ENCODE measurements at places on chromosomes 13 and 19.

GRCh38 chr19:1863638-1864479 is 480 bp upstream of the KLF16 start:
- DNase-seq = peak; percentile 93

DNA sequence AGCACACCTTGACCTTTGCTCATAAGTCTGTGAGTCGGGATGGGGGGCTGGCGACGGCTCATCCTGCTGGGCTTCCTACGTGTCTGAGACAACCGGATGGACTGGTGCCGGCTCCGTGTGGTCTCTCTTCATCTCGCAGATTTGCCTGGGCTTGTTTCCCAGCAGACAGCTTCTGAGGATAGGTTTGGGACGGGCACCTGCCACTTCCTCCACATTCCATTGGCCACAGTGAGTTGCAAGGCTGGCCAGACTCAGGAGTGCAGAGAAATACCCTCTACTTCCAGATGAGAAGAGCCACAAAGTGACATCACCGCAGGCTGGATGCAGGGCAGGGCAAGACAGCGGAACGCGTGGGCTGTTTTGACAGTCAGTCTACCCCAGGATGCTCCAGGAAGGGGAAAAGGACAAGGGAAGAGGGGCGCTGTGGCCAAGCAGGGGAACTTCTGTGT is 48.1 kb downstream of the IRS2 start:
- DNase-seq = no peak

DNA sequence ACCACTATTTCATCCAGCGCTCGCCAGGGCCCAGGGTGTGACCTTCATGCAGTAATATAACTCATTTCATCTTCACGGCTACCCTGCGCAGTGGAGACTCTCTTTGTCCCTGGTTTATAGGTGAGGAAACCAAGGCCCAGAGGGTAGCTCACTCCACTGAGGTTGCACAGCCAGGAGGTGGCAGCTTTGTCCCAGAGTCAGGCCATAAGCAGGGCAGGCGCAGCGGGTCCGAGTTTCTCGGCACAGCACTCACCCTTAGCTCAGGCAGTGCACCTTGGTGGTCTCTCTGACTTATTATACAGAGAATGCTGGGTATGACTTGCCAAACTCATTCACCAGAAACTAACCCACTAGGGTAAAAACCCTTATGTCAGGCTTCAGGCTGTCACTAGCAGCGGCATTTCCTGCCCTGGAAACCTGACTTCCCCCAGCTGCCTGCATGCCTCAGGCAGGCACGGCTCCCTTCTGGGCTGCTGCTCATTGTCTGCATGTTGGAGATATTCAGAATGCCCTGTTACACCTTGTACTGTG is 24.5 kb downstream of the PPP5C start:
- DNase-seq = peak; percentile 16

DNA sequence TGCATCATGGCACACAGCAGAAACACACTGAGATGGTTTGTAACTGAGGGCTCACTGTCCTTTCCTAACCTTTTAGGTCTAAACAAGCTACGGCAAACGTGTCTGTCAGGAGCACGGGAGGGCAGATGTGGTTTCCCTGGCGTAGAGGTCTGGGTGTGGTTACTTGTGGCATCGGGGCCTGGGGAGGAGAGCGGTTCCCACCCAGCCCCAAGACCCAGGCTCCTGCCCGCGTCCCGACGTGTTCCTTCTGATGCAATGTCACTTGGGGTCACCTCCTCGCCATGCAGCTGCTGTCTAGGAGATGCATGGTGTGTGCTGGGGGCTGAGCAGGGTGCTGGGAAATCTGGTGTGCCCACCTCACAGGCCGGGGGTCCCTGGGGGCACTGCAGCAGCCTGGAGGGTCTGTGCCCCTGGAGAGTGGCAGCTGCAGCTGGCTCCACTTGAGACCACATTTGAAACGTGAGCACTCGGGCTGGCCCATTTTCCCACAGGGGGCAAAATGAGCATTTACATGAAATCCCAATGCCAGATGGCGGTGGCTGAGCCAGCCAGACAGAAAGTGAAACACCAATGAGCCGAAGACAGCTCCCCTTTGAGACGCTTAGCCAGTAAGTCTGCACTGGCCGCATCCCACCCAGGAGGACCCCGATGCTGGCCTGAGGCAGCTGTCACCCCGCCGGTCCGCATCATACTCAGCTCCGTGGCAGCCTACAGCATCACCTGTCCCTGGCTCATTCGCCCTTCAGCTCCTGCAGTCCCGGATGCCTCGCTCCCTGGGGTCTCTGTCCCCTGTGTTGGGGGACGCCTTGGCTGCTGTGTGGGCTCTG is 22.3 kb upstream of the MYDGF start:
- no peak for DNase-seq

DNA sequence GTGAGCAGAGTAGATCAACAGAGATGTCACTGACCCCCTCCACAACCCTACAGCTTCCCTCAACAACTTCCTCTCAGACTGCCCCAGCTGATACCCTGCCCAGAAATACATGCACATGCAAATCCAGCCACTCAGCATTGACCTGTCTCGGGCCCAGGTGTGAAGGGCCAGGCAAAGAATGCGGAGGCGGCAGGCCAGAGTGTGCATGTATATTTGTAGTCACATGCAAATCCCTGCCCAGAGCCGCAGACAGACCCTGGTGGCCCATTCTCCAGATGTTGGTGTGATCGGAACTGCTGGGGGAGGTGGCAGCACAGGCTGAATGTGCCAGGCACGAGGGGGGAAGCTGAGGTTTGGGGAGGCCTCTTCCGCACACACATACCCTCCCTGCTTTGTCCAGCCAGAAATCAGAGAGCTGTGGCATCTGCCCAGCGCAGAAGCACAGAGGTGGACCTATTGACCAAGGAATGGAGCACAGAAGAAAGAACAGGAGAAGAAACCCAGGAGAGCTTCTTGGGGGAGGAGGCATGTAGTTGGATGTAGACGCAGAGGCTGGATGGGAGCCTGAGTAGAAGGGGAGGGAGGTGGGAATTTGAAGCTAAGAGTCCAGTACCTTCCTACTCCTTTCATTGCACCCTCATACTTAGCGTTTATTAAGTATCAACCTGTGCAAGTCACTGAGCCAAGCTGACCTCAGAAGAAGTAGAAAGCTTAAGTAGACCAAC is 14.4 kb downstream of the MEF2B start:
- DNase-seq = no peak

DNA sequence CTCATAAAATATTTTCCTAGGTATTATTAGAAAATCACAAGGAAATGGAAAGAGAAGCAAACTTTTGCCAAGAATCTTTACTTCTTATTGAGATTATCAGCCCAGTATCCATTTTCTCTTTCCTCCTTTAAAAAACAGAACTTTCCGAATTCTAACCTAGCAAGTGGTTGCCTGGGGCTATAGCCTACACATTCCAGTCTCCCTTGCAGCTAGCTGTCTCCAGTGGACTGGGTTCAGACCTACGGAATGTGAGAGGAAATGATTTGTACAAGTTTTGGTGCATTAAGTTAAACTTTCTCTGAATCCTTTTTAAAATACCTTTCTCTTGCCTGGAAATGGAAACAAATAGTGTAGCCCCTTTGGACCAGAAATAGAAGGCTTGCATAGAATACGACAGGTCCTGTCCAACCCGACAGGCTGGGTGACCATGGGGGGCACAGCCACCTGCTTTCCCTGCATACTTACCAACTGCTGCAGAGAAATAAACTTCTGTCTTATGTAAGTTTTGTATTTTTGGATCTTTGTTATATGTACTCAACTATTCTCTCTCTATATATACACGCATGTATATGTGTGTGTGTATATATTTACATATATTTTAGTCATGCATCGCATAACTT is 185.9 kb downstream of the NALCN start:
- DNase-seq = no peak

DNA sequence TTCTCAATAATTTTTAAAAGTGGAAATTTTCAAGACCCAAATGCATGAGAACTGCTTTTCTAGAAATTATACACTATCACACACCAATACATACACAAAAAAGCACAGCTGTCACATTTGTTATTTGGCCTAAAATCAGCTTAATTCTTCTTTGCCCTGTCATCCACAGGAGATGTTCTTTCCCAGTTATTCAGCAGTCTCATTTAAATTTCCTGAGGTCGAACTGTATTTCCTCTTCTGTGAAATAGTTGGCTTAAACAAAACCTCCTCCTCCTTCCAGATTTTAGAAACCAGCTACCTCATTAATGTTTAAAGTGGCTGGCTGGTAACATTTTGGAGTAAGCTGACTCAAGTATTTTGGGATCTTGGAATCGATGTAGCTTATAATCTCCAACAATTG is 39.1 kb downstream of the SMAD9 start:
- DNase-seq = no peak

- no peak for DNase-seq
These were observed 10.4 kb upstream of the ZNF586 start for GRCh38 chr19:57759096-57759495.

GRCh38 chr19:45954156-45954555 is 19.5 kb downstream of the NOVA2 start:
- DNase-seq = no peak

DNA sequence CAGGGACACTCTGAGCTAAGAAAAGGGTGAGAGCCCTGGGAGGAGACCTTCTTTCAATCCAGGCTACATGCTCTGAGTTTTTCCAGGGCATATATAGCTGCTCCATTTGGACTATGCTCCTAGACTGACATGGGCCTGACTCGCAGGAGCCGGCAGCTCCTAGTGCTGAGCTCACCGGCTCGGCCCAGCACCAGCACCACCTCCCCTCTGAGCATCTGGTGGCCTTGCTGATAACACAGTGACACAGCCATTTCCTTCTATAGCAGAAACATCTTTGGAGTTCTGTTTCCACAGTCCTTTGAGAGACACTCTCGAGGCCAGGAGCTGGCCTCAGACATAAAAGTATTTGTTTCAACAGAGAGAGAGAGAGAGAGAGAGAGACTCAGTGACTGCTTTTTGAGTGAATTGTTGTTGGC is 184.9 kb downstream of the TM9SF2 start:
- DNase-seq = no peak

DNA sequence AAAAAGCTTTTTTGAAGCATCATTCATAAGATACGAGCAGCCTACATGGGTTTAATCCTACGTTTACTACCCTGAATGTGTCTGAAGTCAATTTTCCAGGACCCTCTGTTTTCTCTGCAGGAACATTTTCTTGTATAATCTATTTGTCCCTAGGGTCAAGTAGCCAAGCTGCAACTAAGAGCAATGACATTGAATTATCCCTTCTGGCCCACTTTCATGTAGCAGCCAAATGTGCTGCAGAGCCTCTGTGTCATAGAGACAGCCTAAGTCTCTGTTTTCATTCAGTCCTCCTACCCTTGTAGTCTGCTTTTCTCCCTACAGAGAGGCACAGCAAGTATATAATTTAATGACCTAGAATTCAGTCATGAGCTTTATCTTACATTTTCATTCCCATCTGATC is 82.1 kb downstream of the ZAR1L start:
- DNase-seq = no peak

DNA sequence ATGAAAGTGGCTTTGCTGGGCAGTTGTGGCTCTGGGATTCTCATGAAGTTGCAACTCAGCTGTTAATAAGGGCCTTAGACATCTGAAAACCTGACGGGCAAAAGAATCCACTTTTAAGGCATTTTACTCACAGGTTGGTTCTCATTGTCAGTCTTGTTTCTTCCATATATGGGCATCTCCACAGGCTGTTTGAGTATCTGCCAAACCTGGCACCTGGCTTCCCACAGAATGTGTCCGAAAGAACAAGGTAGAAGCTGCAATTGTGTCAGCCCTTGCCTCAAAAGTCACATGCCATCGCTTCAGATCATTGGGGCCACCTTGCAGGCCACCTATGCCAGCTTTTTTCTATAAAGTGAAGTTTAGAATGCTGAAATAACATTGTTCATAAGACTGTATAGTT is 102.4 kb downstream of the KCTD12 start:
- no peak for DNase-seq

DNA sequence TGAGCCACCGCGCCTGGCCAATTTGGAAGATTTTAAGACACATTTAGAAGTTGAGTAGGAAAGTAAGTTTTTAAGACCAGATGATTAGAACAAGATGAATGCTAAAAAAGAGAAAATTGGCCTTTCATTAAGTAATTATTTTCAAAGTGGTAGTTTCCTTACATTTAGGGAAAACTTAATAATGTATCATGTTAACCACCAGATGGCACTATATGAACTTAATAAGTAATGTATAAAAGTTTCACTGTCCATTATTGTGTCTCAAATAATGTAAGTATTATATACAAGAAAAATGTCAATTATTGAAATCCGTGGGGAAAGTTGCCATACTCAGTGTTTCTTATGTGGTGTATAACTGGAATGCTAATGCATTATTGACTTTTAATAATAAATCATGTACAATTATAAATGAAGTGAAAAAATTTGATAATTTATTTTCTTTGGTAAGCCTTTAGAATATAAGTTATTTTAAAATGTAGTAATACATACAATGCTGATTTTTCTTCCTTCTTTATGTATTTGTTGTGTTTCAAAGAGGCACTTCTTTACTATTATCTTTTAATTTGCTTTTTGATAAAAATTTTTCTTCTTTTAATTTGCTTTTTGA is 29.2 kb downstream of the COG6 start:
- no peak for DNase-seq

DNA sequence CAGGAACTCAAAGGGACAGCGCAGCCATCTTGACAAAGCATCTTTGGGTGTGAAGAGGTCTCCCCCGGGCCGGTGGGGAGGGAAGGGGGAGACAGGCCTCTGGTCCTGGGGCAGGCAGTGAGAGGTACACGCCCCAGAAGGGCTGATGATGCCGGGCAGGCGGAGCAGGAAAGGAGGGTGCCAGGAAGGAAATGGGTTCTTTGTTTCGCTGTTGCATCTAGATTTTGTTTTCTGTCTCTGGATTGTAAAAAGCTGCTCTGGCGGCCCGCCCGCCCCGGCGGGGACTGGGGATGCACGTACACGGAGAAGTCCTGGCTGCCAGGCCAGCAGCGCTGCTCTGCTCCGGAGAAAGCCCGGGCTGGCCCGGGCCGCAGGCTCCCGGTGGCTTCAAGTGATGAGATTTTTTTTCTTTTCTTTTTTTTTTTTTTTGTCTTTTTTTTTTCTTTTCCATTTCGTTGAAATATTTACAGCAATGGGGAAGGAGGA is 13.2 kb upstream of the ASF1B start:
- peak; percentile 38 for DNase-seq

GRCh38 chr13:73417012-73417615 is 358.3 kb downstream of the KLF5 start:
- DNase-seq = no peak

- DNase-seq = no peak
These were observed 31.1 kb upstream of the TPM4 start for GRCh38 chr19:16045171-16045570.

- DNase-seq = no peak
These were observed 51.6 kb downstream of the PEPD start for GRCh38 chr19:33470040-33470330.

- DNase-seq = no peak
These were observed 11.3 kb downstream of the HNRNPM start for GRCh38 chr19:8456064-8456463.

DNA sequence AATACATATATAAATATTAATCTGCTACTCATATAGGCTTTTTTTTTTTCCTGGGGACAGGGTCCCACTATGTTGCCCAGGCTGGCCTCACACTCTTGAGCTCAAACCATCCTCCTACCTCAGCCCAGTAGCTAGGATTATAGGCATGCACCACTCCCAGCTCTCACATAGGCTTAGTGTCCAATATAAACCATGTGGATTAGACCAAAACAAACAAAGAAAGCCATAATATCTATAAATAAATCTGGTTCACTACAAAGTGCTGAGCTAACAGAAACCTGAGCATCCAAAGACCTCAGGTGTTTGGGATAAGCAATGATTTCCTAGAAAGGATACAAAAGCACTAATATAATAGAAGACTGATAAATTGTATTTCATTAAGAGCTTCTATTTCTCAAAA is 26.0 kb downstream of the TBC1D4 start:
- DNase-seq = no peak

GRCh38 chr13:50153401-50153800 is 138.2 kb downstream of the KCNRG start:
- DNase-seq = no peak
